ENCODE measurements at places on chromosomes 2 and 18. TPM values are rescaled to one million over a fixed set of nuclear protein-coding genes. Genes with fewer than 3 reads are reported as not detected.

- DNase-seq, result no peak
Measured at GRCh38 chr18:75031717-75032317, 177.1 kb downstream of the PTGR3 start.

The TNFAIP6 gene
- 9.5 TPM for total RNA-seq

- DNase-seq, result no peak
Measured at GRCh38 chr2:144151405-144151804, 368.5 kb downstream of the ZEB2 start.

The SCYGR4 gene
- not detected for total RNA-seq

- no peak for DNase-seq
Measured at GRCh38 chr2:186882511-186883071, 33.6 kb upstream of the ZSWIM2 start.

DNA sequence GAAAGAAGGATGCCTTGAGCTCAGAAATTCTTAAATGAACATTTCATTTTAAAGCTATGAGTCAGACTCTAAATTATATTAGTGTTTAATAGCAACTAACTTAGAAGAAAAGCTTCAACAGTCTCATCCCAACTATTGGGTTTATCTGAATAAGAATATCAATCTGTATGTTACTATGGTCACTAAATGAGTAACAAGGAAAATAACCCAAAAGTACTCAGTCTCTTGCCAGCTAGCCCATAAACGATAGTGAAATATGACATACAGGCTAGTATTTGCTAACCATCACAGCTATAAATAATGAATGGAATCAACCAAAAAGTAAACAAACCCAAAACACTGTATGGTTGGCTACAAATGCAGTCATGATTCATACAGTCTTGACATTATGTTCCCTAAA lies 174.9 kb downstream of the RAB3GAP1 start:
- no peak for DNase-seq

The ILKAP gene
- 20.2 TPM for total RNA-seq

DNA sequence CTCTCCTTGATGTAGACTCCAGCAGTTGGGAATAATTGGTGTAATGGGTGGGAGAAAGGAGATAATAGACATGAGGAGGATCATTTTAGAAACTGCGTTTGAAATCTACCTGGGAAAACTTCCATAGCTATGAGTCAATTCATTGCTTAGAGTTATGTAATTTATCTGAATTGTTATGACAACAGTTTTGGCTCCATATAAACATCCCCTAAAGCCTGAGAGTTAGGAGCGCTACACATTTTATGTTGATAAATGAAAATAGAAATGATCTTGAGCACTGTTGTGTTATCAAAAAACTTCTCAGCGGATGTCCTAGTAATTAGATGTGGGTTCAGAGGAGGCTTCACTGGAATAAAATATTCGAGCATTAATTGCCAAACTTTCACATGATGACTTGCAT lies 573.4 kb downstream of the TSN start:
- DNase-seq, result no peak

DNA sequence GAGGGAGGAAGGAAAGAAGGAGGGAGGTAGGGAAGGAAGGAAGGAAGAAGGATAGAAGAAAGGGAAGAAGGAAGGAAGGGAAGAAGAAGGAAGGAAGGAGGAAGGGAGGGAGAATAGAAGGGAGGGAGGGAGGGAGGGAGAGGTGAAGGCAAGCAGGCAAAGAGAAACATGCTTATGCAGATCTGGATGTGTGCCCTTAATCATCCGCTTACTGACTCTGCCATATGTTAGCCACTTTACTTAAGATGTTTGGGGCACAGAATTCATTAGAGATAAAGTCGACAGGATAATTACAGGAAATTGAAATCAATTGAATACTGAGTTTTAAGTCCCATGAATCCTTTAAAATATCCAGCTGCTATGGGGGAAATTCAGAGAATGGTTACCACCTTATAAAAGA lies 334.2 kb downstream of the GRB14 start:
- no peak for DNase-seq

The SFTPB gene
- not detected for total RNA-seq

DNA sequence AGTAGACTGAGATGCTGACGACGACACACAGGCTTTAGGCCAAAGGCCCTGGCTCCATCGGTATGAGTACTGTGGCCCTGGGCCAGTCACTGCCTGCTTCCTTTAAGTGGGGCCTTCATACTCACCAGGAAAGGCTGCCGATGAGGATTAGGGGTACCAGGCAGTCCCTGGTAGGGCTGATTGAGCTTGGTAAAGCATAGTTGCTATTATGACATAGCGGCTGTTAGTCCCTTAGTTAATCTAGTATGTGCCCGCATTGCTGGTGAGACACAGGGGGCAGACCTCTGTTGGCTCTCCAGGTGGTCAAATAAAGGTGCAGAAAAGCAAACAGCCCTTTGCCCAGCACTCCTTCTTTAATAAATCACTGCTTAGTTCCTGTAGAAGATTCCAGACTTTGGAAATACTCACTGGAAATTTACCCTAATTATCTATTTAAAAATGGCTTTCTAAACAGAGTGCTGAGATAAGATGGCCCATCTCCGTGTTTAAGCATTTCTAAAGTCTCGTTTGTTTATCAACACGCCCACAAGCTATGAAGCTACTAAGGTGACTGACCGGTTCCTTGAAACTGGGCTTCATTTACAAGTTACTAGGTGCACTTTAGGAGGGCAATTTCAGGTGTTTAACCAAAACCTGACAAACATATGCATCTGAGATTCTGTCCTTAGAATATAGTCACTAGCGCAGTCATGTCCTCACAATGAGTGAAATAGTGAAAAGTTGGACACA lies 8.7 kb upstream of the BIN1 start:
- DNase-seq, result no peak

DNA sequence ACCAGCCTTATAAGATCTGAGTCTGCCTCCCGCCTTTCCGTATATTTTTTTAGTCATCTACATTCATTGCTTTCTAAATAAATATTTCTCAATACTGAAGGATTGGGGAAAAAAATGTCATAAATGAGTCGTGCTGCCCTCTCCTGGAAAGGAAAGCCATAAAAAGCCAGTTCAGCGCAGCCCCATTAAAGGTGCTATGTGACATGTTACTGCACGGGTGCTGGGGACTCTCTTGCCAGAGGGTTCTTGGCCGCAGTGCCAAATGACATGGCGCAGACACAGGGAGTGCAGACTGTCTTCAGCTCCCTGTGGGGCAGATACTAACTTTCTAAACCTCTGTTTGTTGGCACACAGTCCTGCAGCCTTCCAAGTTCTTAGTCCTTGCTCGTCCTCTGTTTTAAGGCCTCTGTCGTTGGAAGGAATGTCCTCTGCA lies 53.7 kb upstream of the MAP3K20 start:
- no peak for DNase-seq

The RALB gene
- total RNA-seq, result 74.2 TPM

The SNTG2 gene
- total RNA-seq, result 4.5 TPM

The BIN1 gene
- 64.2 TPM for total RNA-seq

GRCh38 chr2:98280376-98281102 lies 65.7 kb upstream of the CNGA3 start:
- DNase-seq, result no peak

- no peak for DNase-seq
Measured at GRCh38 chr2:55302241-55302640, 33.2 kb upstream of the MTIF2 start.

DNA sequence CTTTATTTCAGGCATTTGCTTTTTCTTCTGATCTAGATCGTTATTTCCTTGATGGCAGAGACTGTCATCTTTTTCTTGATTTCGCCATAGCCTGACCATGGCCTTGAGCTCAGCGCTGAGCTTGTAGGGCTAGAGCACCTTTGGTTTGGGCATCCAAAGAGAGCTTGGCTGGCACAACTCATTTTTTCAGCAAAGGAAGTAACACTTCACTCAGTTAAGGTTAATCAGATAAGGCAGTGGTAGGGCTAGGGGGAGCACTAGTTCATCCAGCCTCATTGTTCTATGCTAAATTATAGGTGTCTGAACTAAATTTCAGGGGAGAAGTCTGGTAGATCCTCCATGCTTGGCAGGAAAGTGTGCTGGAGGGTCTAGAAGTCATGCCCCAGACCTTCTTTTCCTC lies 125.0 kb downstream of the SETBP1 start:
- no peak for DNase-seq

The NYAP2 gene
- not detected for total RNA-seq

- no peak for DNase-seq
Measured at GRCh38 chr2:63424329-63425078, 163.8 kb downstream of the WDPCP start.

DNA sequence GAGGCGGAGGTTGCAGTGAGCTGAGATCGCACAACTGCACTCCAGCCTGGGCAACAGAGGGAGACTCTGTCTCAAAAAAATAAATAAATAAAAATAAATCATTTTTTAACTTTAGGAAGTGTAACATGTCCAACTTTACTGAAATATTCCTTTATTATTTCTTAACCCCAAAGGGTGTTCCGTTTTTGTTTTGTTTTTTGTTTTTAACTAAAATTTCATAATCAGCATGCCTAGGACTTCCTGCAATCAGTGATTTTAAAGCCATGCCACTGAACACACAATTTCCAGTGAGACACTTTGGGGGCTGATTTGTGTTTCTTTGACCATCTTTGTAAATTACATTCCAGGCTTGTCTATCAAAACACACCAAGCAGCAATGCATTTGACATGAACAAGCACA lies 7.1 kb downstream of the CATIP start:
- DNase-seq, result no peak

The DNMT3A gene
- total RNA-seq, result 9.8 TPM

The GATA6 gene
- total RNA-seq, result 31.2 TPM

The IGFBP2 gene
- total RNA-seq, result 178 TPM

- DNase-seq, result no peak
Measured at GRCh38 chr2:3289526-3289925, 88.1 kb downstream of the EIPR1 start.

DNA sequence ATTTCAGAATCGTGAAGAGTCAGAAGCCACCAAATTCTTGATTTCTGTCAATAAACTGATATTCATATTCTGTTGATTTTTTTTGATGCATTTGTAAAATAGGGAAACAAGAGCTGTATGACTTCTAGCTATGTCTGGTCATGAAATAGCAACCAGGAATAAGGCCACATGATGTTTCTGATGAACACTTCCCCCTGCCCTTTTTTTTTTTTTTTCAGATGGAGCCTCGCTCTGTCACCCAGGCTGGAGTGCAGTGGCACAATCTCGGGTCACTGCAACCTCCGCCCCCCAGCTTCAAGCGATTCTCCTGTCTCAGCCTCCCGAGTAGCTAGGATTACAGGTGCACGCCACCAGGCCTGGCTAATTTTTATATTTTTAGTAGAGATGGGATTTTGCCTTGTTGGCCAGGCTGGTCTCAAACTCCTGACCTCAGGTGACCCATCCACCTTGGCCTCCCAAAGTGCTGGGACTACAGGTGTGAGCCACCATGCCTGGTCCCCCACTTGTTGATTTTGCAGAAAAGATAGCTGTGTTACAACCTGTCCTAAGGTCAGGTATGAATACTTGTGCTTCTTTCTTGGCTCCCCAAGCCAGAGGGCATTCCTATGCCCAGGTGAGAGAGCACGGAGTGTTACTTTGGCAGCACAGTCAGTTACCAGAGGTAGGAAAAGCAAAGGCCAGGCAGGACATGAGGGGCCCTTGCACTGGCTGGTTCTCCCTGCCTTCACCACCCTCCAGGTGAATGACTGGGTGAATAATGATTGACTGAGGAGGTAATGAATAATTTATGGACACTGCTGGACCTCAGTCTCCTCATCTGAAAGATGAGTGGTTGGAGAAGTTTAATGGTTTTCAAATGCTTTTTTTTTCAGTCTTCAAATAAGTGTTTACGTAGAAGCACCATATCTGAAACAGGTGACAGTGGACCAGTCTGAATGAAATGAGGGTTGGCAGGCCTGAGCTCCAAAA lies 39.6 kb downstream of the PAX8 start:
- DNase-seq, result no peak

DNA sequence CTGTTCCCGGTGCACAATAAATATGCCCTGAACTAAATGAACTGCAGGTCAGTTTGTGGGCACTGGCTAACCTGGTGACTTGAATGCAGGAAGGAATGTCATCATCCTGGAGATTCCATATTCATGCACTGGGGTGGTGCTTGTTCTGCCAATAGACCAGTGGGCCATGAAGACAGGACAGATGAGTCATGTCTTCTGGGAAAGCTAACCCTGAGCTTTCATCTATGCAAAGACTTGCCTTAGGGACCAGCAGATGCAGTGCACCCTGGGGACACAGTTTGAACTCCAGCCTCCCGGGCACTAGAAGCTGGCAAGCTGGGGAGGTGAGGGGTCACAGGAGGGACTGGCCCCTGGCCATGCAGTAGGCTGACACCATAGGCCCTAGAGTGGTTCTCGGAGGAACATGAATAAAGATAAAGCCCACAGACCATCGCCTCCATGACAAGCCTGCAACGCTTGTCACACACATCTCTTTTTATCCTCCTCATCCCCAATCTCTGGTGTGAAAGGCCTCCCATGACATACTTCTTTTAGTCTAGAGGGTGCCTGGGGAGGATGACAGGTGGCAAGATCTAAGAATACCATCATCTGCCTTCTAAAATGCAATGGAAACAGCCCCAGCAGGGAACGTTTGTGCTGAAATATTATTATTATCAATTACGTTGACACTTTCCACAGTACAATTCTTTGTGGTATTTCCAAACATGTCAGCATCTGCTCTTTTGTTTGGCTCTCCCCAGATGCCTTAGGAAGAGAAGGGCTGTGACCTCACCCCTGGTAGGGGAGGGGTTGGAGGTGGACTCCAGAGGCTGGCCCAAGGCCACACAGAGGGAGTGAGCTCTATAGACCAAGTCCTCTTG lies 267.4 kb upstream of the RAB6C start:
- DNase-seq, result no peak

DNA sequence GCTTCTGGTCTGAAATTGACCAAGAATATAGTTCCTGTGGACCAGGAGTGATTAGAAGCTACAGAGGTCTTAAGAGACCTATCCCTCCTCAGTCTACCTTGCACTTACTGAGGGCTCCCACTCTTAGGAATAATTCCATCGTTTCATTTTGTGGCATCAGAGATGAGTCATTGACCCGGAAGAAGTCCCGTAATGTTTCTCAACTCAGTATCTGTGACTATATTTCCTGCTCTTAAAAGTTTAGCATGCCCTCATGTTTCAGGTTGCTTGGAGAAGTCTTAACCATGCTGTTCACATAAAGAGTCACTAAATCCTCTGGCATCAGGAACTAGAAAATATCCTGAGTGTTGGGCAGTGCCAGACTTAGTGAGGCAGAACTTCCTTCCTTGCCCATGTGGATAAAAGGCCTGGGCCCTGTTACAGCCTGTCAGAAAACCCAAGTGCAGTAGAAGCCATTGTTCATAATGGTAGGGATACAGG lies at the start of gene IL36A:
Gene IL36A, plus strand, starts transcription at position 430 of the 480 bp plus-strand sequence. CDS start 413 bp downstream, outside the sequence.
- DNase-seq, result no peak

- DNase-seq, result no peak
Measured at GRCh38 chr2:125272651-125273050, 1247.6 kb downstream of the CNTNAP5 start.

DNA sequence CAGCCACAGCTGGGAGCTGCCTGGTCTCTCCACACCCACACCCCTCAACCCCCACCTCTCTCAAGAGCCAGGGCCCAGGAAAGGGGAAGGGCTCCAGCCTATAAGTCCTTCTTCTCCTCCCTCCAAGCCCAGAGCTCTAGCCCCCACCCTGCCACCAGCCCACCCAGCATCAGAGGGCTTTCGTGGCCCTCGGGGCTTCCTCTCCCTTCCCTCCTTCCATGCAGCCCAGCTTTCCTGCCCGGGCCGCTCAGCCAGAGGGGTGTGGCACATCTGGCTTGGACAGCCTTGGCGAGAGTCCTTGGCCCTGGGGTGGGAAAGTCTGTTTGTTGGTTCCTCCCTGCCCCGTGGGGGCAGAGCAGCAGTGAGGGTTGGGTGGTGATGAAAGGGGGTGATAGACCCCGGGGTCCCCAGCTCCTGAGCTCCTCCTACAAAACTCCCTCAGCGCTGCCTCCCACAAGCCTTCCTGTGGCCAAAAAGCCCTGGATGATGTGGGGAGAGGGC lies 7.0 kb downstream of the TNS1 start:
- no peak for DNase-seq

All from omental fat pad (tissue), 4 donors.